ENCODE measurements at places on chromosomes 3 and 15.

DNA sequence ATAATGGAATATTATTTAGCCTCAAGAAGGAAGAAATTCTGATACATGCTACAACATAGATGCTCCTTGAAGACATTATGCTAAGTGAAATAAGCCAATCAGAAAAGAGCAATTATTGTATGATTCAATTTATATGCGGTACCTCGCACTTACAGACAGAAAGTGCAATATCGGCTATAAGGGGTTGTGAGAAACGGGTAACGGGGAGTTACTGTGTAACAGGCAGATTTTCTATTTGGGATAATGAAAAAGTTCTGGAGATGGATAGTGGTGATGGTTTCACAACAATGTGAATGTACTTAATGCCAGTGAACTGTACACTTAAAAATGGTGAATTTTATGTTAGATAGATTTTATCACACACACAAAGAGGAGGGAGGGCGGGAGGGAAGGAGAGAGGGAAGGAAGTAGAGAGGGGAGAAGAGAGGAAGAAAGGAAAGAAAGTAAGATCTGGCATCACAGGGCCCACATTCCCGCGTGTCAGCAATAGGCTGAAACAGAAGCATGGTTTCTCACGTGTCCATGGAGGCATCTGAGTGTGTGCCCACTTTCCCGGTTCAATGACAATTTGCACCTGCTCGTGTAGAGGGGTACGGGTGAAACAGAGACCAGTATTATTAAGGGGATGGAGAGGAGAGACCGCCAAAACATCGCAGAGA, 700 bp upstream of the BLM start:
- DNase-seq = no peak

DNA sequence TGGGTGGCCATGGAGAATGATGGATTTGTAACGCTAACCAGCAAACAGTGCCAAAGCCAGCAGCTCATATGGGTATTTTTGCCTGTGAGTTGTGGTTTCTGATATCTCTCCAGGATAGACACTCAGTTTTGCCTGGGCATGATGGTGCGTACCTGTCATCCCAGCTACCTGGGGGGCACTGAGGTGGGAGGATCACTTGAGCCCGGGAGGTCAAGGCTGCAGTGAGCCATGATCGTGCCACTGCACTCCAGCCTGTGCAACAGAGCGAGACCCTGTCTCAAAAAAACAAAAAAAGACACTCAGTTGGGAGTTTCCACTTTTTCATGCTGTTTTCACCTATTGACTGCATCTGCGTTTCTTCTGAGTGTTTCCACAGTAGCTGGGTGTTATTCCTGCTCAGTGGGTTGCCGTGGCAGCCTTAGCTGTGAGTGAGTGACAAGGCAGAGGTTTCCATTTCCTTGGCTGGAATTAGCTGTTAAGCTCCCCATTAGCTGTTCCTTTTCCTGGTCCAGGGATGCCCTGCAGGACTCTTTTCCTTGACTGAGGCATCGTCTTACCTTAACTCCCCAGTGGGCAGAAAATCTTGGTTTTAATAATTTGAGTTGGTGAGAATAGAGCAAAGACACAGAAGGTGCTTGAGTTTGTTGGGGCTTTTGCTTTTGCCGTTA, 14.2 kb upstream of the RPP14 start:
- no peak for DNase-seq

- no peak for DNase-seq
Measured at GRCh38 chr3:183439515-183439914, 11.1 kb upstream of the MCF2L2 start.

DNA sequence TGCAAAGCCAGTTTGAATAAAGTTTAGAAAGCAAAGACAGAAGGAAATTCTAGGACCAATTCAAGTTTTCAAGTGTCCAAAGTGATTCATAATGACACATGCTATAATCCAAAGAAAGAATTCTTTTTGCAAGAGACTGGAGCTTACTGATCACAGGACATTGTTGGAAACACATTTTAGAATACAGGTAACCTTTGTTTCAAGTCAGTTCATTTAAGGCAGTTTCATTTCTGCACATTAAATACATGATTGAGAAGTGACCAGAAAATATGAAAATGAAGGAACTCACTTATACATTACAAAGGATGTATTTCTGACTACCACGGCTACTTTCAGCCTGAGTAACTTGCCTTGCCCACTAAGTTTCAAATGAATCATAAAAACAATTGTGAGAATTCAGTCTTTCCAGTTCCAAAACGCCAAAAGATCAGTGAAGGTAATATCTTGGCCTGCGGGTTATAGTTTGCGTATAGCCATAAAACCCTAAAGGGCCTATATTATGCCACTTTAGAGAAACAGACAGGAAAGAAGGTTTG, 48.7 kb downstream of the PRICKLE2 start:
- no peak for DNase-seq

- no peak for DNase-seq
Measured at GRCh38 chr15:42785569-42785968, 48.6 kb upstream of the CDAN1 start.

DNA sequence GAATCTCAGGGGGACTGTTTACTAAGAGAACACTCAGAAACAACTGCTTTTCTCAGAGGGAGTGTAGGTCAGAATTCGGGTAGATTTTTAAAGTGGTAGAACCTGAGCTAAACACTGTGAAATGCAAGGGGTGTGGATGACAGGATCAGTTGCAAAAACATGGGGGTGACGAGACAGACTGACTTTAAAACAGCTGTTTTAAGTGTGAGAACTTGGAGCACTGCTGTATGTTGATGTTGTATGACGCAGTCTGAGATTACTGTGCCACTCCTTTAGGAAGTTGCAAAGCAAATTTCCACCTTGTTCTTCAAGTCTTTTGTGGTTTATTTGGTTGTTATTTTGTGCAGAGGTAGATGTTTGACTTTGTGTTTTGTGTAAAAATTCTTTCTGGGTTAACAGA, 36.8 kb upstream of the DIPK2A start:
- no peak for DNase-seq

GRCh38 chr3:103372031-103372430, 937.2 kb downstream of the ZPLD1 start:
- no peak for DNase-seq

DNA sequence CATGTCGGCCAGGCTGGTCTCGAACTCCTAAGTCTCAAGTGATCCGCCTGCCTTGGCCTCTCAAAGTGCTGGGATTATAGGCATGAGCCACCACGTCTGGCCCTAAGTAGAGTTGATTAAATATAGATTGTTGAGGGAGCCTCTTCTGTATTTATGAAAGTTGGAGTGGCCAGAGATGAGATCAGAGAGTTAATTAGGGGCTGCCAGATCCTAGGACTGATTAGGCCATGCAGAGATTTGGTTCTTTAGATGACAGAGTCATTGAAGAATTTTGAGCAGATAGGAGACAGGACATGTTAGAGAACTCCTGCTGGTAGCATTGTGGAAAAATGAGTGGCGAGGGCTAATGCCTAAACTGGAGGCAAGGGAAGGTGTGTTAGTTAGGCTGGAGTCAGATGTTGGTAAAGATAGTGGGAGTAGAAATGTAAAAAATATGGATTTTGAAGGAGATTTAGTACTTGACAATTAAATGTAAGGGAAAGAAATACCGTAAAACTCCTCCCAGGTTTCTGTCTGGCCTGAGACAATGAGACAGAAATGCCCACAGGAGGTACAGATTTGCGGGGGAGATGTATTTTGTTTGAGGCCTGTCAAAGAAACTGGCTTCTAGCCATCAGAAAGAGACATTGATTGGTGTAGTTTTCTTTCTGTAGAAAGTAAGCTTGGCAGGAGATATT, 23.4 kb downstream of the SACM1L start:
- no peak for DNase-seq

DNA sequence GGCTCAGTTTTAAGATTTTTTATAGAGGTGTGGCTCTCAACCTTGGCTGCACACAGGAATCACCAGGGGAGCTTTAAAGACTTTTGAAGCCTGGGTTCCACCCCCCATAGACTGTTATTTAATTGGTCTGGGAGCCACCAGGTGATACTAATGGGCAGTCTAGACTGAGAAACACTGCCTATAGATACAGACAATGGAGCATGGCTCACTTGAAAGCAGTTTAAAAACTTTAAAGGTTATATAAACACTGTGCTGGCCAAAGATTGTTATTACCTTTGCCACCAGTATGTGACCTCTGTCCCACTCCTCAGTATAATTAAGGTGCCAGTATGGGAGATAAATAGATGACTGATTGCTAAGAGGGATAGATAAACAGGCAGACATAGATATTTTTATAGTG, 3.8 kb downstream of the GOLIM4 start:
- DNase-seq = no peak

DNA sequence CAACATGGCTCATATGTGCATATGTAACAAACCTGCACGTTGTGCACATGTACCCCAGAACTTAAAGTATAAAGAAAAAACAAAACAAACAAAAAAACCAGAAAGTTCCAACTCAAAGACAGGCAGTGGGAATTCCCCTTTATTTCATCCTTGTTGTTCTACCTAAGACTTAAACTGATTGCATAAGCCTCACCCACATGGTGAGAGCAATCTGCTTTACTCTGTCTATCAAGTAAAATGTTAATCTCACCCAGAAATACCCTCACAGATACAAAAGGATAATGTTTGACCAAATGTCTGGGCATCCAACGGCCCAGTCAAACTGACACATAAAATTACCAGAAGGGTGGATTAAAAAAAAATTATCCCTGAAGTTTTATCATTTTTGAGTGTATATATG, 190.9 kb upstream of the PLSCR5 start:
- DNase-seq = no peak

GRCh38 chr15:69628256-69629093, 175.9 kb downstream of the RPLP1 start:
- DNase-seq = no peak

- DNase-seq = no peak
Measured at GRCh38 chr3:161372321-161373260, 1.3 kb upstream of the SPTSSB start.

GRCh38 chr3:44329946-44330345, 8.6 kb upstream of the TCAIM start:
- DNase-seq = no peak

DNA sequence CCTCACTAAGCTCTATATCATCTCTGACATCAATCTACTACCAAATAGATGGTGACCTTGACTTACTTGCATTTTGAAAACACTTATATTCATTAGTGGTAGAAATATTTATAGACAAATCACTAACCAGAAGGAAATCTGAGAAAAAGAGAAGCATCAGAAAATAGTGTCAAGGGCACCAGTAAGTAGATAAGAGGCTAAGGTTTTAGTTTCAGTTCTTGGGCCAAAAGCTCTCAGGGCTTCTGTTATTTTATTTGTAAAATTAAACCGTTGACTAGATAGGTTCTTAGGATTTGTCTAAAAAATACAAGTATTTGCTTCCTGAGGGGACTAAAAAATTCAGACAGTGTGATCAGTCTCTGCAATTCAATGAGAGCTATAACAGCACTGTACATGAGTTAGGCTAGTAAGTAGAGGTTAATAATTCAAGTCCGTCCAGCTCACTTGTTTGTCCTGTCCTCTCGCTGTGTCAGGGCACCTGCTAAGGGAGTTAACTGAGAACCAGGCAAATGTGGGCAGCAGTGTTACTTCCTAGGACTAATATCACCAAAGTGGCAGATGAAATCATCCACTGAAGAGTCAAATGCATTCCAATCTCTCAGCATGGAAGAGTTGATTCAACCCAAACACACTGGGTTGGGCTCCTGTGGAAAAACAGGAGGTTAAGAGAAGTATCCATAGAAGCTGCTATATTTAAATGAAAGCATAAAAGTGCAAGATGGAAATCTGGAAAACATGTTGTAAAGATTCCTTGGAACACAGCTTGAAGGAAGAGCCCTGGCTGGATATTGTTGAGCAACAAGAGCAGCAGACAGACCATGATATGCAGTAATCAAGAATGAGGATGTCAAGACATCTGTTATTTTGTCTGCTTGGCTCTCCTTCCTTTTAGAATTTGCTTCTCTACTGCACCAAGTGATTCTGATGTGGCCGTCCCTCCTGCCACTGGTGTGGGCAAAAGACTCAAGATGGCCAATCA, 134.9 kb upstream of the ZBTB20 start:
- no peak for DNase-seq

Data from astrocyte of the cerebellum (primary cell).